Iris pigment epithelial cell (primary cell): ENCODE measurements at places on chromosomes 2 and 18.
A peak's percentile ranks its signal among the peaks of the same experiment; 100 is the strongest.

DNA sequence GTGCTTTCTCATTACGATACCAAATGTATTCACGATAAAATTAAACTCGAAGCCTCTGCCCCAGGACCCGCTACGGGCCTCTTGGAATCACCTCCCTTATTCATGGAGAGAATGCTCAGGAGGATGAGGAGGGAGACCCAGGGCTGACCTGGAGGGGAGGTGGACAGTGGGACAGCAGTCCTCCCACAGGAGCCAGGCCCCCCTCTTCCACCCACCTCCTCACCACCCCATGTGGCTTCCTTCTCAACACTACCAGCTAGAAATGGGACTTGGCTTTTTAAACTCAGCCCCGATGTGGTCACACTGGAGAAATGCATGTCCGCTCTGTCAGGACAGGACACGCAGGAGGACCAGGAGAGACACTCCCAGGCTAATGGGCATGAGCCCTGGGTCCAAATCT, 147.9 kb upstream of the ID2 start:
- no peak for DNase-seq

DNA sequence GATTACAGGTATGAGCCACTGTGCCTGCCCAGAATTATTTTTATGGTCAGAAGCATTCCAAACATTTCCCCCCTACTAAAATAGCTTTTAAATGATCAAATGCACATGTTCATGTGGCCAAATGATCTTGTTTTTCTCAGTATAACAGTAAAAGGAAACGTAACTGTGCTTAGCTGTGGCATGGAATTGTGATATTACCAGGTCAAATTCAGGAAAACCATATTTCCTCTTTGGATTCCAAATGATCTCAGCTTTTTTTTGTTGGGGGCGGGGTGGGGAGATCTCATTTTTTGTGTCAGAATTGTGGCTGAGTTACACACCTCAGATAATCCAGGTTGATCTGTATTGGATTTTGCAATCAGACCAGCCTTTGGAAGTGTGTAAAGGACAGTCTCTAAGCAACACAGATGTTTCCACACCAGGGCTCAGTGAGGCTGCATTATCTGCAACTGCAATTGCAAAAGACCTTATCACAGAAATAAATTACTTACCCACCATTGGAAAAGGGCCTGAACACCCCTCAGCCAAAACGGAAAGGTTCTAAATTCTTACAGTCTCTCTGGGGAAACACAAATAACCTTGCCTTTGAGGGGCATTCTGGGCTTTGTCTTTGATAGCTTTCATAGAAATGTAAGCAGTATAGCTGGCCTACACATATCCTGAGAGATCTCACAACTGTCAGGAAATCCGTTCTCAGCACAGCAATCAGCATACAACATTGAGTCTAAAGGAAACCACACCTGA, 8.4 kb downstream of the CASP10 start:
- peak; percentile 74 for DNase-seq

DNA sequence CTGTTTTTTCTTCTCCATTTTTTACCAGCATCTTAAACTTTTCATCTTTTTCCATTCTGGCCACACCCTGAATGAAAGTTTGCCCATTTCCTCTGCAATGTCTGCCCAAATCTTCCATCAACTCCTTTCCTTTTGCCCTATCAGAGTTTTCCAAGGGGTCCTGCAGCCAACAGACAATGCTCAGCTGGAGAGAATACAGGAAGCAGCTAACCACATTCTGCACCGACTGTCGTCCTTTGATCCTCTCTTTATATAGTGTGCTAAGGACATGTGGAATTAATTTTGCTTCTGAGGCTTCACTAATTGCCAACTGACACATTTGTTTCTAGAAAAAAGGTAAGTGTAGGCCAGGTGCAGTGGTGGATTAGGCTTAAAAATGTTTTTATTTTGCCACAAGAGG, 50.5 kb upstream of the DLX2 start:
- DNase-seq: no peak

- no peak for DNase-seq
Observed at GRCh38 chr2:239600001-239600593, 199.3 kb upstream of the HDAC4 start.

DNA sequence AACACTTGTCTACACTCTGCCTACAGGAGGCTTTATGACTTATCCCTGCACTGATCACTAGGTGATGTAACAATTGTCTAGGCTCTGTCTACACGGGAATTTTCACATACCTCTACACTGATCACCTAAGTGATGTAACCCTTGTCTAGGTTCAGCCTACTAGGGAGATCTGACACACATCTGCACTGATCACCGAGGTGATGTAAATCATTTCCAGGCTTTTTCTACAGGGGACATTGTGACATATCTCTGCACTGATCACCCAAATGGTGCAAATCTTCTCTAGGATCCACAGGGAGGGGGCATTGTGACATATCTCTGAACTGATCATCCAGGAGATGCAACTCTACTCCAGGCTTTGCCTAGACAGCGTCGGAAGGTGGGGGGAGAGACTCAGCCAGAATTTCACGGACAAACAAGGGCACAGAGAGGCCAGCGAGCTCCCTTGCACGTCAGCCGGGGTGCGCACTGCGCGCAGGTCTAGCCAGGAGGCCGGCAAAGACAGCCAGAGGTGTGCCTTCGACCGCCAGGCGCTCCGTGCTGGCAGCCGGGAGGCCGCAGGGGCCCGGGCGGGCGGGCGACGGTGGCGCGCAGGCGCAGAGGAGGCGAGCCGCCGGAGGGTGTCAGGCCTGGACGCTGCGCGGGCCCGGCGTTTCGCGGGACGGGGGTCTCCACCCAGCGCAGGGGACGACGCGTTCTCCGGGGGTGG, 46.9 kb upstream of the USP14 start:
- peak; percentile 44 for DNase-seq

GRCh38 chr2:79993144-79993543, 311.4 kb downstream of the LRRTM1 start:
- peak; percentile 66 for DNase-seq

- DNase-seq: no peak
Observed at GRCh38 chr18:44883671-44884070, 203.0 kb downstream of the SETBP1 start.

GRCh38 chr2:128324008-128324896, 5.6 kb upstream of the HS6ST1 start:
- DNase-seq: no peak

DNA sequence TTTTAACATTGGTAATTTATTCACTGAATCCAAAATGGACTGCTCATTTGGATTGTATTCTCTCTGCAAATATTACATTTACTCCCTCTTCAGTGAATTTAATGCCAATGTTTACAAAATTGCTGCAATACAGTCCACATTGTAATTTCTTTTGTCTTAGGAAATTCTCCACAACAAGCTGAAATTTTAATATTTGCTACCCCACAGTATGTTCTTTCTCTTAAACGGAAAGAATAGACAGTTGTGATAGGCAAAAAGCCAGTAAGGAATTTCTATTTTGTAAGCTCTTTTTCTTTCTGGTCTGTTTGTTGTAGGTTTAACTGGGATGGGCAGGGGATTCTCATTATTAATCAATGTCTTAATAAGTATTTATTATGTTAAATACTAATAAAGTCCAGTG, 92.0 kb downstream of the CSRNP3 start:
- no peak for DNase-seq

DNA sequence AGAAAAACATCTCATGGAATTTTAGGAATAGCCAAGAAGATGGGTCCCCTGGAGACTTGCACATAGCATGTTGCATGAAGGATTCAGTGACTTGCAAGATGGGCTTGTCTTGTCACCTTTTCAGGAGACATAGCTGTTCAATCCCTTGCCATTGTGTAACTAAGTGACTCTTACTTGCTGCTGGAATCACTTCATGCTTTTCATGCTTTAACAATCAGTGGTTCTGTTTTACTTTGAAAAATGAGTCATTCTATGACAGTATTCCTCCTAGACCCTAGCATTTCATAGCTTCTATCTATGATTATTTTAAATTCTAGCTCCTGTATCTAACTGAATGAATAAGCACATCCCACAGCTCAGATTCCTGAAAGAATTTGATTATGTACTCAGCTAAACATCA, 2.8 kb downstream of the KYNU start:
- DNase-seq: peak; percentile 88

DNA sequence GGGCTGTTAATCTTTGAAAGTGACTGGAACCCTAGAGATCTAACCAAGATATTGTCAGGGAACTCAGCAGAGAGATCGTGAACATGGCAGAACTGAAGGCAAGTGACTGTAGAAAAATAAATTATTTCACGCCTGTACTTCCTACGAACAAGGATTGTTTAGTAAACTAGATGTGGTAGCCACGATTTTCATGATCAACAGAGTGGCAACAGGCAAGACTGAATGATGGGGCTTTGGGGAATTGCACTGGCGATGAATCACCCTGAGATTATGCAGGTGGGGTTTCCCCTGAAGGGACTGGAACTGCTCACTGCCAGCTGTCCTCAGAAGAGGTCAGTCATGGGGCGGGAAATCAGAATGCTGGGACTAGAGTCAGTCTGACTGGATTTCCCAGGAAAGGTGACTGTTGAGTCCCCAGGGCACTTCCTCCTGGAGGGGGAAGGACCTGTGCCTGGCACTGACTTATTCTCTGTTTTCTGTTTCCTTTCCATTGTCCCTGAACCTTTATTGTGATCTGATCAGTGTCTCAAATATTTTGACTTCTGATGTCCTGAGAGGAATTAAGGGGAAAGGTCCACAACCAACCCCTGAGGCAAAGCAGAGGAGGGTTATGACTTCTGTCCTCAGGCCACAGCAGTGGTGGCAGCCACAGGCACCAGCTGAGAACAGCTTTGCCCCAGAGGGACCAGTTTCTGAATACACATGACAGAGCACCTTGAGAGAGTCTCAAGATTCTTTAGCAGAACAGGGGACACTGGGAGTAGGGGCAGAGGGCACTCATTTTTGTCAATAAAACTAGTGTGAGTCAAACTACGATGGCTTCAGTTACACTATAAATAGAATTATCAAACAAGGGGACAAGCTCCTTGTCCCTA, 70.0 kb downstream of the NAB1 start:
- peak; percentile 84 for DNase-seq

DNA sequence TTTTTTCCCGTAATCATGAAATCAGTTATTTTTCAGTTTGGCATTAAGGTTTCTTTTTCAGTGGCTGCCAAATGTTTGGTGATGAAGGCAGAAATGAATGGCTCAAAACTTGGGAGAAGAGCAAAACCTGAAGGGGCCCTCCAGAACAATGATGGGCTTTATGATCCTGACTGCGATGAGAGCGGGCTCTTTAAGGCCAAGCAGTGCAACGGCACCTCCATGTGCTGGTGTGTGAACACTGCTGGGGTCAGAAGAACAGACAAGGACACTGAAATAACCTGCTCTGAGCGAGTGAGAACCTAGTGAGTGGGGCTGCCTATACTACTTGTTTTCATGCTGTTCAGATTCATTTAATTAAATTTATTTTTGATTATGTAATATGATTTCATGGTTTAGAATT, 29.2 kb upstream of the MSH2 start:
- DNase-seq: no peak

DNA sequence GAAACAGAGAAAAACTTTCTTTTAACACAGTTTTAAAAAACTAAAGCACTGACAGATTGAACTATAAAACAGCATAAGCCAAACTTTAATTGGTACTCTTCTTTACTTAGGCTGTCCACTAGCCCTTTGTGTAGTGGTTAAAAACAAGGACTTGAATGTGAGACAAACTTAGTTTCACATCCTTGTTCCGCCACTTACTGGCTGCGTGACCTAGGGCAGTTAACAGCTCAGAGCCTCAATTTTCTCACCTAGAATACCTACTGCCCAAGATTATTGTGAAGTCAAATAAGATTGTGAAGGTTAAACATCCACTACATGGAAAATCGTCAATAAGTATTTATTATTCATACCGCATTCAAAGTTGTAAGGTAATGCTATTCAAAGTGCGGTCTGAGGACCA, 2.0 kb downstream of the WDR35 start:
- DNase-seq: no peak

GRCh38 chr2:176206136-176206535, 17.7 kb downstream of the HOXD1 start:
- no peak for DNase-seq

GRCh38 chr18:44592639-44593038, 88.0 kb upstream of the SETBP1 start:
- peak; percentile 76 for DNase-seq

- no peak for DNase-seq
Observed at GRCh38 chr18:67932271-67932670, 415.8 kb upstream of the DSEL start.

GRCh38 chr2:119250718-119251290, 27.2 kb downstream of the STEAP3 start:
- no peak for DNase-seq

DNA sequence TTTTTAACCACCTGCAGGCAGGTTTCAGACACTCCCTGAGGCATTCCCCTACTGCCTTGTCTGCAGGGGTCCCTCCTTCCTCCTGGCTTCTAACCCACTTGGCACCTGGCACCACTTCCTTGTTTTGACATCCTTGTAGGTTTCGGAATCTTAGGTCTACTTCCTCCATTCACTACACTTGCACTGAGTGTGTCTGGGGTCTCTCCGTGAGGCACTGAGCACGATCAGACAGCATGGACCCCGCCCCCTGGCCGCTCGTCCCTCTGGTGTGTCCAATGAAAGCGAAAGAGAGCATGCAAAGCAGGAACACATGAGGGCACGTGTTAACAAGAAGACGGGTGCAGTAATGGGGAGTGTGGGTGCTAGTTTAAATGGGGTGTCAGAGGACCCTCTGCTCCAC, 63.8 kb downstream of the HAUS1 start:
- no peak for DNase-seq

DNA sequence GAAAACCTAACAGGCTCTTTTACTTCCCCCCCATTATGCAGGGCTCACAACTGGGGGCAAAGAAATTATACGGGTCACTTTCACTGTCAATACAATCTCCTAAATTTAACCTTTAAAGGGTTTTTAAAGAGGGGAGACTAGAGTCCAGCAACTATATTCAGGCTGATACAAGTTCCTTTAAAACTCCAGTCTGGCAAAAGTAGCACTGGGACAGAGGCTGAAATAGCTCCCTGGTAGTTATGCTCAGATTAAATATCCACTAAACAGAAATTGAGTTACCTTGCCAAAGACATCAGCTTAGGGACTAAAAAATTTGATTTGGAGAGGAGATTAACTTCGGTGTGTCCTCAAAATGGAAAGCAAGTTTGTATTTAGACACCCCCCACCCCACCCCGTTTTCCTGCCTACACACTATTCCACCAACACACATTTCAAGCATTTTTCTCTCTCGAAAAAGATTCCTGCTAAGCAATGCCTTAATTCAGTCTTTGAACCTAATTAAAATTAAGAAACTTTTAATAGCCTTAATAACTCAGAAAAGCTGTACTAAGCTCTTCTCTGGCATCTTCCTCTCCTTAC, 127.2 kb downstream of the OSBPL1A start:
- DNase-seq: peak; percentile 11
